Muscle of leg (tissue), 16 donors: ENCODE measurements at places on chromosomes 2 and 18. TPM values are rescaled to one million over a fixed set of nuclear protein-coding genes. Genes with fewer than 3 reads are reported as not detected.

DNA sequence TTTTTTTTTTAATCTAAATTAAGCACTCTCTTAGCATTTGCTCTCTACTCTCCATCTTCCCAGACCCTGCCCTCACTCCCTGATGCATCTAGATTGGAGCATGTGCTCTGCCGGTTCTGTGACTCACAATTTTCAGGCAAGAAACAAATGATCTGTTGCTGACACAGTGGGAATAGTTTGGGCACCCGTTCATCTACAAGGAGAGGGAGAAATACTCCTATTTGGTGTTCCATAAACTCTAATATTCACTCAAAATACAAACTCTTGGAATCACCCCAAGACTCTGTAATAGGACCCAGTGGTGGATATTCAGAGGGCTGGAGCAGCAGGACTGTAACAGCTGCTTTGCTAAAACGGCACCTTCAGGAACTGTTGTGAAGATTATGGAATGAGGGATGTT, 37.1 kb upstream of the LINC00305 start:
- peak; percentile 85 for DNase-seq

DNA sequence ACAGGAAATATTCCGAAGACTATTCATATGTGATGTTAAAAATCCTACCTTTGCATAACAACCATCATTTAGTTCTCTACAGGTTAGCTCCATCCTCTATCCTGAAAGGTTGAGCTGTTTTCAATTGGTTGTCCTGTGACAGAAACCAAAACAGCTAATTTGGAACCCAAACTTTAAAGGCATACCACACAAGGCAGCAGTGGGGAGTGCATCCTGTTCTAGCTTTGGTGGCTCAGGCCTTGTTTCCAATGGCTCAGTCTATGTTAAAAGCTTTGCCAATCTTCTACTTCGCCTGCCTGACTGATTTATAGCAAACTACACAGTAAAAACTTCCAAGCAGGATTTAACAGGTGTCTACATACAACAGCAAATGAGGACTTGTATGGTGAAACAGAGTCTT, 3.2 kb downstream of the CD226 start:
- no peak for DNase-seq

- DNase-seq, result no peak
These were observed 233.3 kb downstream of the MBD2 start for GRCh38 chr18:53991202-53991601.

GRCh38 chr2:8086796-8087479, 594.9 kb upstream of the ID2 start:
- DNase-seq, result no peak

DNA sequence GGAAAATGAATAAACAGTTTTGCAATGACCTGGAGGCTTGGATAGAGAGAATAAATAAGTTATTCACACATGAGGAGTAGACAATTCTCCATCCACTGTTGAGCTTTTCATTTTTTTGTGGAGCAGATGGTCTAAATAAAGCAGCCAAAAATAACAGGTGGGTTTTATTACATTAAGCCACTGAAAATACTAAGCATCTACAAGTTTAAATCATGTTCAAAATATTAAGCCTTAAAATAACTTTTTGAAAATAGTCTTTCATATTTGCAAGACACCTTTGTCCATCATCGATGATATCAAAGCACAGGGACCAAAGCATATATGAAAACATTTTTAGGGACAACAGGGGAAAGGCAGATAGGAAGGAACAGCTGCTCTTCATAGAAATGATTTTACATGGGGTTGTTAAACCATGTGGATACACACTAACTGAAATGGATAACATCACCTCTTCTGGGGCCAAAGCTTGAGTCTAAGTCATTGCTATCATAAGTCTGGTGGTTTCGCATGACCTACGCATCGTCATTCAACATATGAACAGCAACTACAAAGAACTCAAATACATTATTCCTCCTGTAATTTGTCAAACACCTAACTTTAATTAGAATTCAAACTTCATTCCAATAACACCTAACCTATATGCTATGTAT, 197.6 kb upstream of the CHST9 start:
- peak; percentile 90 for DNase-seq

GRCh38 chr2:236250909-236251579, 13.2 kb downstream of the ASB18 start:
- no peak for DNase-seq

Gene ABCG8
- 0.10 TPM for polyA plus RNA-seq

Gene NPHP1
- polyA plus RNA-seq, result 4.3 TPM

Gene LRRC30
- polyA plus RNA-seq, result 8.0 TPM

Gene SIGLEC15
- polyA plus RNA-seq, result 0.28 TPM

Gene DNAJC5G
- polyA plus RNA-seq, result 0.23 TPM

Gene TEX44
- not detected for polyA plus RNA-seq
